ENCODE measurements at places on chromosomes 5 and 9.
A peak's percentile ranks its signal among the peaks of the same experiment; 100 is the strongest.

GRCh38 chr9:133715295-133715865 is 22.8 kb downstream of the SARDH start:
- DNase-seq, result no peak

GRCh38 chr5:119187776-119188529 is 117.1 kb downstream of the DMXL1 start:
- DNase-seq, result peak; percentile 41

GRCh38 chr9:13778631-13779030 is 499.1 kb upstream of the MPDZ start:
- DNase-seq, result no peak

GRCh38 chr9:133515615-133516255 is 9.0 kb downstream of the MYMK start:
- DNase-seq, result no peak

DNA sequence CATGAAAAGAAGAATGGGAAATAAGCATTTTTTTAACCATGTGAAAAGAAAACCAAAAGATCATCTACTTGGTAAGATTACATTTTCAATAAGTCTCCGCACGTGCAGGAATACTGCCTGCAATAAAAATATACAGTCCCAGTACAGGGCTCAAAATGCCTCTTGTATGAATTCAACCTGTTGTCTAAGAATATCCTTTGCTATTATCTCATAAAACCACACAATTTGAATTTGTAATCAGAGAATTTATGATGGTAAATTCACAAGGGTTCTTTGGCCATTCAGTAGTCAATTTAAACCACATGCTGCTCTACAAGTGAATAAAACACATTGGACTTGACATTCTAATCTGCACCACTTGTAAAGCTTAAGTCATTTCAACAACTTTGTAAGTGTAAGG is 46.6 kb downstream of the ST8SIA4 start:
- no peak for DNase-seq

DNA sequence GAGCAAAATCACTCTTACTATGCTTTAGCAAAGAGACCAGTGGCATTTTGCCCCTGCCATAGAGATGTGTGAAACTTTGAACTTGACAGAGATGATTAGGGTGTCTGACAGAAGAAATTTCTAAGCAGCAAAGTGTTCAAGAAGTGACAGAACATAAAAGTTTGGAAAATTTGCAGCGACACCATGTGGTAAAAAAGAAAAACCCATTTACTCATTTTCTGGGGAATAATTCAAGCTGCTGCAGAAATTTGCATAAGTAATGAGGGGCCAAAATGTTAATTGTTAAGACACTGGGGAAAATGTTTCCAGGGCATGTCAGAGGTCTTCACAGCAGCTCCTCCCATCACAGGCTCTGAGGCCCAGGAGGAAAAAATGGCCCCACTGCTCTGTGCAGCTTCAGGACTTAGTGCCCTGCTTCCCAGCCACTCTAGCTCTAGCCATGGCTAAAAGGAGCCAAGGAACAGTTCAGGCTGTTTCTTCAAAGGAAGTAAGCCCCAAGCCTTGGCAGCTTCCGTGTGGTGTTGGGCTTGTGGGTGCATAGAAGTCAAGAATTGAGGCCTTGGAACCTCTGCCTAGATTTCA is 6.1 kb upstream of the AP3B1 start:
- peak; percentile 44 for DNase-seq

DNA sequence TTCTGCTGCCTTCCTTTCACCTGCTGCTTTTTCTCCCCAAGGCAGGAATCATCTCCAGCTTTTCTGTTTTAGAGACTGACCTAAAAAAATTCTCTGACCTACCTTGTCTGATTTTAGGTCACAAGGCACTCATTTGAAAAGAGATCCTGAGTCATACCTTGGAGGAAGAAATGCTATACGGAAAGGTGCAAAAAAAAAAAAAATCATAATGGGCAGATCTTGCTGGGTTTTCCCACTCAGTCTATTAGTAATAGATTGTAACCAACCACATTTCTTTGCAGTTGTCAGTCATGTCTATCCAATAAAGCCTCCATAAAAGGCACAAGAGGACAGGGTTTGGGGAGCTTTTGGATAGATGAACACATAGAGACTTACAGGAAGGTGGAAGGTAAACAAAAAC is 70.0 kb downstream of the MTREX start:
- DNase-seq, result no peak
